ENCODE measurements at places on chromosomes 4 and X. TPM values are rescaled to one million over a fixed set of nuclear protein-coding genes. Genes with fewer than 3 reads are reported as not detected.

Gene LRCH2
- not detected for polyA plus RNA-seq

Gene HSFX4
- polyA plus RNA-seq = not detected

Gene GPRIN3
- polyA plus RNA-seq = 7.3 TPM

Gene SHROOM2
- not detected for polyA plus RNA-seq

Gene COL4A6
- not detected for polyA plus RNA-seq

Gene NMU
- polyA plus RNA-seq = not detected

Gene TECRL
- polyA plus RNA-seq = not detected

Measured in naive thymus-derived CD4-positive, alpha-beta T cell (primary cell).